Activated naive CD4-positive, alpha-beta T cell treated with anti-CD3 and anti-CD28 coated beads, Interleukin-2, amount 10 ng/mL, durations not matched to agents 5 hours and 36 hours (primary cell): ENCODE measurements at places on chromosomes 2 and 18. TPM values are rescaled to one million over a fixed set of nuclear protein-coding genes. Genes with fewer than 3 reads are reported as not detected.

CXCR4 gene
- 270 TPM for total RNA-seq

LCT gene
- total RNA-seq = 0.13 TPM

AQP12A gene
- not detected for total RNA-seq

STAT4 gene
- total RNA-seq = 166 TPM

LPIN2 gene
- 96.3 TPM for total RNA-seq

GPATCH11 gene
- total RNA-seq = 10.6 TPM

FEV gene
- total RNA-seq = not detected

FRZB gene
- not detected for total RNA-seq

LNPK gene
- total RNA-seq = 36.9 TPM

SERPINB2 gene
- total RNA-seq = not detected

NPPC gene
- total RNA-seq = not detected

PPP1R1C gene
- total RNA-seq = not detected

DAPL1 gene
- total RNA-seq = not detected

PLB1 gene
- total RNA-seq = 0.93 TPM

ABCB11 gene
- total RNA-seq = not detected

IL36G gene
- not detected for total RNA-seq

CGREF1 gene
- total RNA-seq = 1.4 TPM

RTP5 gene
- not detected for total RNA-seq

ZNF512 gene
- total RNA-seq = 40.6 TPM

ALPP gene
- not detected for total RNA-seq

DYNAP gene
- not detected for total RNA-seq

CERKL gene
- not detected for total RNA-seq

TCF23 gene
- total RNA-seq = not detected

ABHD1 gene
- 0.51 TPM for total RNA-seq
